ENCODE measurements at places on chromosomes 3 and 15. TPM values are rescaled to one million over a fixed set of nuclear protein-coding genes. Genes with fewer than 3 reads are reported as not detected.

Gene SERPINI2
- not detected for polyA plus RNA-seq

Gene CTXN2
- polyA plus RNA-seq, result not detected

Gene KPNA4
- polyA plus RNA-seq, result 10.0 TPM

Gene PEAK1
- polyA plus RNA-seq, result 3.4 TPM

Gene DPPA2
- not detected for polyA plus RNA-seq

Gene GRK7
- not detected for polyA plus RNA-seq

Gene BCL2A1
- 44.7 TPM for polyA plus RNA-seq

Gene KNG1
- polyA plus RNA-seq, result not detected

Gene PRR23C
- not detected for polyA plus RNA-seq

Gene GASK1A
- not detected for polyA plus RNA-seq

Gene SOX2
- polyA plus RNA-seq, result not detected

Gene PLA2G4E
- not detected for polyA plus RNA-seq

Gene CFAP100
- polyA plus RNA-seq, result not detected

DNA sequence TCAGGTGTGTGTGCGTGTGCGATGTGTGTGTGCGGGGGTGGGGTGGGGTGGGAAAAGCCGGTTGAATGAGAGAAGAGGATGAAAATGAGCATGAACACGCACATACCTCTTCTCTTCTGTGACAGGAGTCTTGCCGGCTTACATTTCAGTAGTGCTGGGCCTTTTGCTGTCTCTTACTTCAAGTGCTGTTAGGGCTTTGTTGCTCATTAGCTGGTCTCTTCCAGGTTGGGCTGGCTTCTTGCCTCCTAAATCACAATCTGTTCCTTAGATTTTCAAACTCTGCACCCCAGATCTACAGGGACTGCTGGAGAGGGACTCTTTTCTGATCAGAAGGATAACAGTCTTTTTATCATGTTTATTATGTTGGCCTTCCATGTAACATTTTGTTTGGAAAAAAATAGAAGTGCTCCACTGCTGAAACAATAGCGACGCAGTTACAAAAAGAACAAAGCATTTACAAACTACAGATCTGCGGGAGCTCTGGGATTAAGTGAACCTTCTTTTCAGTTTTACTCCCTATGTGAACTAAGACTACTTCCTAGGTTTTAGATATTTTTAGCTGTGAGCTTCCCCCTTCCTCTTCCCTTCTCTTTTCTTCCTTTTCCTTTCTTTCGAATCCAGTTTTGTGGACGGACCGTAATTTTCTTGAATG lies 48.5 kb downstream of the USP13 start:
- no peak for DNase-seq

DNA sequence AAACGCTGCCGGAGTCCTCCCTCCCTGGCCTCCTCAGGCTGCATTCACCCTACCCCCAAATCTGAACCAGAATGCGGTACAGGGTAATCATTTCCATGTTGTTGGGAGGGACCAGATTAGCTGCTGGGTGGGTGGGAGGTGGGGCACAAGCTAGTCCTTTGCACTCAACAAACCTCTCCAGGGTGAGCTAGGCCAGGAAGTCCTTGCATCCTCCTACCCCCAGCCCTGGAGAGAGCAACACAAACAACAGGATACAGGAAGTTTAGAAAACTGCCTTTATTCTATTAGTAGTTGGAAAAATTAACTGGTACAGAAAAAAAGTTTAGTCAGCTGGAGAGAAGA lies 702 bp upstream of the GPX1 start:
- no peak for DNase-seq

DNA sequence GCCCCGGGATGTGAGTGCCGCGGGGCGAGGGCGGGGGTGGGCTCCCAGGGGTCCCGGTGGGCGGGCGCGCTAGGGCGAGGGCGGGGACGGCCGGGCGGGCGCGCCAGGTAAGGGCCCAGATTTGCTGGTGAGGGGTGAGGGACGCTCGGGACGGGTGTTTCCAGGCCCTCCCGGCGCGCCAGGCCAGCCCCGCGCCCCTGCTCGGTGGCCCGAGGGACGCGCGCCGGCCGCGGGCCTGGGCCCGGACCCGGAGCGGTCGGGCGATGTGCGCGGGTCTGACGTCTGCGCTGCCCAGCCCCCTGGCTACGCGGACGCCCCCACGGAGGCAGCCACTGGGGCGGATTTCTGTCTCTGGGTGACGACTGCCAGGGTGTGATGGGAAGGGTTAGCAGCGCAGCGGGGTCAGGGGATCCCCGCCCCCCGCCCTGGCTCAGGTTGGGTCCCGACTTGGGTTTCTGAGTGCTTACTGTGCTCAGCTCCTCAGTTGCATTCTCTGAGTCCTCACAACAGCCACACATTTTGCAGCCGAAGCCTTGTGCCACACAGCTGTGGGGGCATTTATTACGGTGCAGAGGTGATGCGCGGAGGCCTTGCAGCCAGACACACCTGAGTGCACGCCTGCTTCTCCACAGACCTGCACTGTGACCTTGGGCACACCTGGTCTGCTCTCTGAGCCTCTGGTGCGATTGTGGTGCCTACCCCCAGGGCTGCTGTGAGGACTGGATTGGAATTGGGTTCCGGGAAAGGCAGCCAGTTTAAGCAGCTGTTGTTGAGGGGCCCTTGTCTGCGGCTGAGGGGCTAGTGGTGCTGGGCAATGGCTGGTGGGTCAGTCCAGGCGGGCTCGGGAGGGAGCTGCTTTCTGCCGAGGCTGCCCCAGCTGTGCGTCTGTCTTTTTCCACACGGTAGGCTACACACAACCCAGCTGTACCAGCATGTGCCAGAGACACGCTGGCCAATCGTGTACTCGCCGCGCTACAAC lies 523 bp downstream of the HDAC11 start:
- DNase-seq, result no peak

DNA sequence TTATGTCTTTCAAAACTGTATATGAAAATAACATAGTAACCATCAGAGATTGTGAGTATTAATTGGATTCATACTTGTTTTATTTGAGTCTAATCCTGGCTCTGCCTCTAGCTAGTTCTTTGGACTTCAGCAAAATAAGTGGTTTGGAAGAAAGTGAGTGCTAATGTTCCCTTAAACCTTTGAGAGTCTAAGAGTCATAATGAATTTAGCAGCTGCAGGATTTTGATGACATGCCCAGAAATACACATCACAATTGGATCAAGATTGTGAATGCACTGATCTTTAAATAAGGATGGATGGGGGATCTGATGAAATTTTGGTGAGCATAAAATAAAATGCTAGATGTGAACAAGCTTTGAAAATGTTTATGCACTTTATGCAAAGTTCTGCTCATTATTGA lies 79.9 kb upstream of the FAM98B start:
- DNase-seq, result no peak

- DNase-seq, result no peak
These were observed 16.2 kb downstream of the FYCO1 start for GRCh38 chr3:45979378-45979777.

DNA sequence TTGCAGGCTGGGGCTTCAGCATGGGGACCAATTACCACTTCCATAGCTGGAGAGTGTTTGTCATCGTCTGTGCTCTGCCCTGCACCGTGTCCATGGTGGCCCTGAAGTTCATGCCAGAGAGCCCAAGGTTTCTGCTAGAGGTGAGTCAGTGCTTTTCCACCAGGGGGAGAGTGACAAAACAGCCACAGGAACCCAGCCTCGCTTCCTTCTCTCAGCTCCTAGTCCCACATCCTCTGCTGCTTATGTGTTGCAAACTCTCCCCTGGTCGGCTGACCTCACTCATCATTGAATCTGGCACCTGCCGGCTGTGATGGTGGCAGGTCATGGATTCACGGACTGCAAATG lies 158.3 kb downstream of the SV2B start:
- no peak for DNase-seq

GRCh38 chr3:115922681-115923347 lies 299.5 kb downstream of the GAP43 start:
- no peak for DNase-seq

DNA sequence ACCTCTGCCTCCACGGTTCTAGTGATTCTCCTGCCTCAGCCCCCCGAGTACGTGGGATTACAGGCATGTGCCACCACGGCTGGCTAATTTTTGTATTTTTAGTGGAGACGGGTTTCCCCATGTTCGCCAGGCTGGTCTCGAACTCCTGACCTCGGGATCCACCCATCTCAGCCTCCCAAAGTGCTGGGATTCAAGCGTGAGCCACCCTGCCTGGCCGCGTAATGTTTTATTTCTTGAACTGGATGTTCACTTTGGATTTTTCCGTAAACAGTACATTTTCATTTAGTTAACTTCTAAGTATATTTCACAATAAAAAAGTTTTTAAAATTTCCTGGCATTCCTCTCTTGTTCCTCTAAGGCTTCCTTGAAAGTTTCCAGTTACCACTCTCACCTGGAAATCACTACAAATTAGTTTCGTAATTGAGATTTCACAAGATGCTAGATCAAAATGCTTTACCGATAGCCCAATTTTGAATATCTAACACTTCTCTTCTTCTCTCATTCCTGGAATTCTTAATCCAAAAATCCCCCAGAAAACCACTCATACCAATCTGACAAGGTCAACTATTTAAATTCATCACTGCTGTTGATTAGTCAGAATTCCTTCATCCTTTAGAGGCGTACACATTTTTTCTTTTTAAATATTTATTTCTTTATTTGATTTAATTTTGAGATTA lies 44.7 kb upstream of the INO80 start:
- no peak for DNase-seq

DNA sequence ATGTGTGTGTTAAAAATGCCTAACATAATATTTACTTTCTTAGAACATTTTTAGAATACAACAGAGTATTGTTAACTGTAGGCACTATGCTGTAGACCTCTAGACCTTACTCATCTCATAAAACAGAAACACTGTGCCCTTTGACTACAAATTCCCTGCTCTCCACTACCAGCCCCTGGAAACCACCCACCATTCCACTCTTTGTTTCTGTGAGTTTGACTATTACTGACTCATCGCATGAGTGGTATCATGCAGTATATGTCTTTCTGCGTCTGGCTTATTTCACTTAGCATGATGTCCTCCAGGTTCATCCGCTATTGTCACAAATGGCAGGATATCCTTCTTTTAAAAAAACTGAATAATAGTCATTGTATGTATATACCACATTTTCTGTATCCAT lies 216.7 kb upstream of the CFAP20DC start:
- DNase-seq, result no peak

DNA sequence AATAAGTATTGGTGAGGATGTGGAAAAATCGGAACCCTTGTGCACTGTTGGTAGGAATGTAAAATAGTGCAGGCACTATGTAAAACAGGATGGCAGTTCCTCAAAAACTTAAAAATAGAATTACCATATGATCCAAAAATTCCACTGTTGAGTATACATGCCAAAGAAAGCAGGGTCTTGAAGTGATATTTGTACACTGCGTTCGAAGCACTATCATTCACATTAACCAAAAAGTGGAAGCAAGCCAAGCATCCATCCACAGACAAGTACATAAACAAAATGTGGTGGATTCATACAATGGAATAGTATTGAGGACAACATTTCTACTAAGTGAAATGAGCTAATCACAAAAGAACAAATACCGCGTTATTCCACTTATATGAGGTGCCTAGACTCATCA lies 200.7 kb downstream of the TJP1 start:
- no peak for DNase-seq

- no peak for DNase-seq
These were observed 194.3 kb upstream of the CHRM5 start for GRCh38 chr15:33773969-33774368.

GRCh38 chr3:150603980-150604319 lies 829 bp downstream of the SELENOT start:
- DNase-seq, result no peak

DNA sequence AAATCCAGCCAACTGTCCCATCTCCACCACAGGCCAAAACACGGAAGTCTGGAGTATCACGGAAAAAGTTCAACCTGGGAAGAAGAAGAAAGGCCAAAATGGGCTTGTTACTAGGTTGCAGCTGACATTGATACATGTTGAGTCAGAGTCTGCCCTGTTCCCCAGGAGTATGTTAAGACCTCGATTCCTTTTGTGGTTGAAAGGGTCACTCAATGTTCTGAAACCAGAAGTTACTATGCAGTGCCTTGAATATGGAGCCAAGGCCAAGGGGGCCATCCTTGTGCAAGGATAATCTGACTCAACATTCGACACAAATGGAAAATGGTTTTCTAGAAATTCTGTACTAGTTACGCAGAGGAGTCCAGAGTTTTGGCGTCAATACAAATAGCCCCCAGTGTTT lies 104.2 kb downstream of the DGKG start:
- DNase-seq, result no peak

GRCh38 chr3:4504340-4505261 lies 11.5 kb downstream of the ITPR1 start:
- DNase-seq, result no peak

DNA sequence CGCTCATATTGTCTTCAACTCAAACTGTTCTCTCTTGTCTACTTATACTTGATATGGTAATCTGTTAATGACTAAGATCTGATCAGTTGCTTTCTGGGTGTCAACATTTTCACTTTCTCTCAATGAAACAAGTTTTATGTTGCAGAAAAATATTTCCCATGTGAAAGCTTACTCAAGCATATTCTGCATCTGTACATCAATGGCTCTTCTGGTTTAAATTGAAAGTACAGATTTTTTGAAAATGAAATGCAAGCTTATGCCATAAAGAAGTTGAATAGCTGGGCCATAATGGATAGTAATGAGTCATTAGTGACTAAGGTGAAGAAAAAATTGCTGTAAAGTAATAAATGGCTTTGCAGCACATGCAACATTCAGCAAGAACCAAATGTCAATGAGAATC lies 140.7 kb downstream of the BCHE start:
- no peak for DNase-seq

- no peak for DNase-seq
These were observed 127.6 kb downstream of the NAALADL2 start for GRCh38 chr3:174986685-174987084.

DNA sequence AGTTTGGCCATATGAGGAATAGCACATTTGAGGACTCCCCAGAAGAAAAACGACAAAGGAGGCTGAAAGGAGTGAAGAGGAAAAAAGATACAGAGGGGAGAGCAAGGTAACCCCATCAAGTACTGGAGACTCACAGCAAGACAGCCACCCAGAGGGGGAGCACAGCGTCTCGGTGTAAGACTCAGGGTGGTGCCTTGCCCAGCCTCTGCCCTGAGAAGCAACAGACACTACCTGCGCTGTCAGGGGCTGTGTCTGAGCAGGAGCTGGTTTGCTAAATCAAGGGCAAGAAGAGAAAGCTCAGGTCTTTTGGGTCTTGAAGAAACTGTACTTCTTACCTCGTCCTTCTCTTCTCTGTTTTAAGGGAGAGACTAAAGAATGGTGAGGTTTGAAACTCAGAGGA lies 27.9 kb downstream of the FBXO45 start:
- no peak for DNase-seq

DNA sequence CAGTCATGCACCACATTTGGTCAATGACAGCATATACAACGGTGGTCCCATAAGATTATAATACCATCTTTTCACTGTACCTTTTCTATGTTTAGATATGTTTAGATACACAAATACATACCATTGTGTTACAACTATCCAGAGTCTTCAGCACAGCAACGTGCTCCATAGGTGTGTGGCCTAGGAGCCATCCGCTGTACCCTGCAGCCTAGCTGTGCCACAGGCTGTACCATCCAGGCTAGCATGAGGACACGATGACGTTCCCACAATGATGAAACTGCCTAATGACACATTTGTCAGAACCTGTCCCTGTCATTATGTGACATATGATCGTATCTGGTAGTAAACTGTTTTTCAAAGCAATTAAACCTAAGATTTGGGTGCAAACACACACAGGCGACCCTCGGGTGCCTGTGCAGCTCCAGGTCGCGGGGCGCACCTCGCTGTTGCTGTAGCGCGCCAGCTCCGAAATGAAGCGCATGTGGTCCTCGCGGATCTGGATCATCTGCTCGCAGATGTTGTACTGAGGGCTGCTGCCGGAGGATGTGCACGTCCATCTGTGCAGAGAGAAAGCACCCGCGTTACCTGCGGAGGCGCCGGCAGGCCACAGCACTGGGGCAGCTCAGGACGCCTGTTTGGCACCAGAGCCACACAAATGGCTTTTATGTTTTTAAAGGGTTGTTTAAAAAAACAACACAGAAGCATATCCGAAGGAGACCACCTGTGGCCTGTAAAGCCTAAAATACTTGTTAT lies 48.2 kb downstream of the CYFIP1 start:
- no peak for DNase-seq
